ENCODE measurements at places on chromosomes 6 and 20.

DNA sequence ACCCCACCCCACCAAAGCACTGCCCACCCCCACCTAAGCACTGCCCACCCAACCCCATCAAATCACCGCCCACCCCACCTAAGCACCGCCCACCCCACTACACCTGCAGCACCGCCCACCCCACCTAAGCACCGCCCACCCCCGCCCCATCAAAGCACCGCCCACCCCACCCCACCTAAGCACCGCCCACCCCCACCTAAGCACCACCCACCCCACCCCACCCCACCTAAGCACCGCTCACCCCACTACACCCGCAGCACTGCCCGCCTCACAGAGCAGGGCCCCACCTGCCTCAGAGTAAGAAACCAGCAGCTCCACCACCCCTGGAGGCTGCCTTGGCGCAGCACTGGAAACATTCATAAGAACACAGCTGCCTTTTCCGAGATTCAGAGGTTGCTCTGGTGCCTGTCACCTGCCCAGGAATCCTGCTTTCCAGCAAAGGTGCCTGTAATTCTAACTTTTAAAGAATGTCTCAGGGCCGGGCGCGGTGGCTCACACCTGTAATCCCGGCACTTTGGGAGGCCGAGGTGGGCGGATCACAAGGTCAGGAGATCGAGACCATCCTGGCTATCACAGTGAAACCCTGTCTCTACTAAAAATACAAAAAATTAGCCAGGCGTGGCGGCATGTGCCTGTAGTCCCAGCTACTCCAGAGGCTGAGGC, 148.2 kb downstream of the BMP7 start:
- no peak for DNase-seq

DNA sequence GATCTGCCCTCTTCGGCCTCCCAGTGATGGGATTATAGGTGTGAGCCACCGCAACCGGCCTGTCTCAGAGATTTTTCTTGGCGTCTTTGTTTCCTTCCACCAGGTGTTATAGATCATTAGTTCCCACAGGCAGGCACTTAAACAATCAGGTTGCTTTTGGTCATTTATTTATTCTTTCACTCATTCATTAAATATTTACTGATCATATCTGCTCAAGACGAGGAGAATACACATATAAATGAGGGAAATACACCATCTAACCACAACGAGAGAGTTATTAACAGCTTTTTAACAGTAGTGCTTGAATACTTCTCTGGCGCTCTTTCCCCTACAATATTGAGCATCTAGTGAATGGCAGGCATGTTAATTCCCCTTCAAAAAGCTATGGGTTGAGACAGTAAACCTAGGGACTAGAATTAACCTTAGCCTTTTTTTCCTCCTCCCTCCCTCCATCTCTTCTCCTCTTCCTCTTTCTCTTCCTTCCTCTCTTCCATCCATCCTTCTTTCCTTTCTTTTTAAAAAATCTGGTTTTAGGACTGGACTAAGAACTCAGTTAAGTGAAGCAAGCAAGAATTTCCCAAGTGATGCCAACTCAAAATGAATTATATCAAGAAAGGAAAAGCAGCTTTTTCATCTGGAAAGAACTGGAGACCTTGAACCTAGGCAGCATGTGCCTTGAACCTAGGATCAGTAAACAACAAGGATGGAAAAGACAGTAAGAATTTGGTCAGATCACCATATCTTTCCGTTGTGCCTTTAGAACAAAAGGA, 41.1 kb upstream of the RFPL4B start:
- no peak for DNase-seq

- DNase-seq, result no peak
Observed at GRCh38 chr20:1622450-1622849, 2.6 kb upstream of the SIRPB1 start.

DNA sequence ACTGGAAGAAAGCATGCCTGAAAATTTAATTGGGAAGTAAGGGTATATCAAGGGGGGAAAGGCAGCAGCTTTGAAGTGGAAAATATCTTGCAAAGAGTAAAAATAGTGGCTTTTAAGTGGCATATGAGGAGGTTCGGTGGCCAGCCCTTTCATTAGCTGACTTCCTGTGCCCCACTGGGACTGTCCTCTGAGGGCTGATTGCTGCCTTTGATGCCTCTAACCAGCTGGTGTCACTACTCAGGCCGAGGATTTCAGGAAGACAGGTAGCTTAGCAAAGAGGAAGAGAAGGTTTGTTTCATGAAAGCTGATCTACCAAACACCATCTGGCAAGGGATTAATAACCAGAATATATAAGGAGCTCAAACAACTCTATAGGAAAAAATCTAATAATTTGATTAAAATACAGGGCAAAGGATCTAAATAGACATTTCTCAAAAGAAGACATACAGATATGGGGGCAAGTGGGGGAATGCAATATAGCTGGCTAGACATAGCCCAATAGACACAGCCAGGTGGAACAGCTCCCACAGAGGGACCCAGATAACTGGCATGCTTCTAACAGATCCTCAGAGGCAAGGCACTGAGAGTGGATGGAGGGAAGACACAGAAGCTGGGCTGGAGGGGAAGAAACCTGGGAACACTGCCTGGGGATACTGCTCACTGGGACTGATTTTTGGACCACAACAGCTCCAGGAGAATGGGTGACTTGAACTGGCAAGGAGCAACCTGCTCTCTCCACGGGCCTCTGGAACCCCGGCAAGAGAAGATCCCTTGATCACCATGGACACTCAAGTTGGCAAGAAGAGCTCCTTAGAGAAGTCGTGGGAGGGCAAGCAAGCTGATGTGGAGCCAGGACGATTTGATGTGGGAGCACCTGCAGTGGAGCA, 33.2 kb downstream of the CCN2 start:
- DNase-seq, result no peak

- DNase-seq, result no peak
Observed at GRCh38 chr6:29564875-29565274, 5.3 kb upstream of the UBD start.

GRCh38 chr6:30618270-30618797, 694 bp downstream of the MRPS18B start:
- DNase-seq, result no peak

DNA sequence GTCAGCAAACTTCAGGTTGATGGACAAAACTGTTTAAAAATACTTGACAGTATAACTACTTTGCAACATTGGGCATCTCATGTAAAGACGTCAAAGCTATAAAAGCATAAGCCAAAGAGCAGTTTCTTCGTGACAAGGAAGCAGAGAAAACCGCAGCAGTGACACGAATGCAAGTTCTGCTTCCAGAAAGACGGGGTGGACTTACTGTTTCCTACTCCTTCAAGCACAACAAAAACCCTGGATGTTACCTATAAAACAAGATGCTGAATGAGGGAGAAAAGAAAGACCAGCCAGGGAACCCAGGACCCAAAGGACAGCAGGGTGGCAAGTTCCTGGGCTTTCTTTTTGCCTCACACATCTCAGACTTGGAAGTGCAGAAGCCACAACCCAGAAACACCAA, 98.0 kb downstream of the DLL1 start:
- no peak for DNase-seq

GRCh38 chr6:74871757-74872156, 334.1 kb downstream of the COL12A1 start:
- no peak for DNase-seq

- DNase-seq, result no peak
Observed at GRCh38 chr6:63936399-63936798, 300.8 kb downstream of the PHF3 start.

GRCh38 chr20:48080583-48080982, 295.3 kb upstream of the SULF2 start:
- no peak for DNase-seq

All from renal pelvis (tissue), 12 donors.